SK-N-DZ (cell line): ENCODE measurements at places on chromosomes 7 and 10.

DNA sequence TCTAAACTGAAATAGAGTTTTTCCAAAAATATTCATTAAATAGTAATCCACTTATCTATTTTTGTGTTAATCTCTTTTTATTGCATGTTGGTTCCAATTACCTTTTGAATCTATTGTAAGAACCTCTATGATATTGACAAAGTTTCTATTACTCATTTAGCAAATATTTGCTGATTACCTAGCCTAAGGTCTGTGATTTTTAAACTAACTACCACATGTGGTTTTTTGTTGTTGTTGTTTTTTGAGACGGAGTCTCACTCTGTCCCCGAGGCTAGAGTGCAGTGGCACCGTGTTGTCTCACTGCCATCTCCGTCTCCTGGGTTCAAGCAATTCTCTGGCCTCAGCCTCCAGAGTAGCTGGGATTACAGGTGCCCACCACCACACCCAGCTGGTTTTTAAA lies 2.0 kb upstream of the ASB13 start:
- no peak for DNase-seq

- DNase-seq = no peak
Observed at GRCh38 chr7:138095972-138096935, 20.0 kb downstream of the AKR1D1 start.

DNA sequence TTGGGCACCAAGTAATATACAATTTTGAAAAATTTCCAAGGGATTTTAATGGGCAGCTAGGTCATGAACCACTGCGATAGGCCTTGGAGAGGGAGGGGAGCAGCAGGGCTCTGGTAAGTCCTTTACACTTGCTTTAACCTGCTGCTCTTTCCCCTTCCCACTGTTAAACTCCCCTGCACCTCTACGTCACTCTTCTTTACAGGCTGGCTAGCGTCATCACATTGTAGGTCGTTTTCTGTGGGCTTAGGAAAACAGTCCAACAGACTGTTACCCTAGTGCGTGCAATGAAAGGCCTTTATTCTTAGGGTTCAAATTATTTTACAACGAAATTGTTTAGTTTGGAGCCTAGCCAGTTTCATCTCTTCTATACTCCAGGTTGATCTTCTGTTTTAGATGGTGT lies 235.7 kb downstream of the AUTS2 start:
- DNase-seq = no peak

DNA sequence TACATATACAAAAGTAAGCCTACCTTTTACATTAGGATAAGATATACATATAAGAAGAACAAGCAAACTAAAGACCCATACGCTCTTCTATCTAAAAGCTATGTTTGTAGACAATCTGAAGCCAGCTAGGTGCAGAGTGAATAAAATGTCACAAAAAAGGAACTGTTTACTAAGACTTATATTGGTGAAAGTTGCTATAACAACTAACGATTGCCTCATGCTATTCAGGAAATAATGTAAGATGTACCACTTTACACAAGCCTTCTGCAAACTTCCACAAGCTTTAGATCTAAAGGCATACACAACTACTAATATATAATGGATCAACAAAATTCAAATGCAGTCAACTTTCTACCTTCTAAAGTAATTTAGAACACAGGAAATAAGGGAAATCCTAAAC lies 175.1 kb downstream of the SRPK2 start:
- DNase-seq = no peak

- DNase-seq = no peak
Observed at GRCh38 chr10:70571636-70572439, 30.7 kb downstream of the PRF1 start.

DNA sequence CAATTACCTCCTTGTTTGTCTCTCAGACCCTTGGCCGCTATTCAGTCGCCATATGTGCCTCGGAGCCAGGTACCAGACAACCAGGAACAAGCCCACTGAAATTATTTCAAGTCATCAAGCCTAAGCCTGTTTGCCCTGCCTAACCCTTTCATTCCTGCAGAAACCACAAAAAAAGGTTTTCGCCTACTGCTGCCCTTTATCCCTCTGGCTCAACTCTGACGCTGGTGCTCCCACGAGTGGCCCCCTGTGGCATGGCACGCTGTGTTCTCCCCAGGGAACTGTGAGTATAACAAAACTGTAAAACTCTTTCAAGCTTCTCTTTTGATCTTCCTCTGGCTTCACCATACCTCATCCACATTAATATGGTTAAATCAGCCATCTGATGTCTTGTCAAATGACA lies 215.7 kb upstream of the CDC14C start:
- DNase-seq = no peak

DNA sequence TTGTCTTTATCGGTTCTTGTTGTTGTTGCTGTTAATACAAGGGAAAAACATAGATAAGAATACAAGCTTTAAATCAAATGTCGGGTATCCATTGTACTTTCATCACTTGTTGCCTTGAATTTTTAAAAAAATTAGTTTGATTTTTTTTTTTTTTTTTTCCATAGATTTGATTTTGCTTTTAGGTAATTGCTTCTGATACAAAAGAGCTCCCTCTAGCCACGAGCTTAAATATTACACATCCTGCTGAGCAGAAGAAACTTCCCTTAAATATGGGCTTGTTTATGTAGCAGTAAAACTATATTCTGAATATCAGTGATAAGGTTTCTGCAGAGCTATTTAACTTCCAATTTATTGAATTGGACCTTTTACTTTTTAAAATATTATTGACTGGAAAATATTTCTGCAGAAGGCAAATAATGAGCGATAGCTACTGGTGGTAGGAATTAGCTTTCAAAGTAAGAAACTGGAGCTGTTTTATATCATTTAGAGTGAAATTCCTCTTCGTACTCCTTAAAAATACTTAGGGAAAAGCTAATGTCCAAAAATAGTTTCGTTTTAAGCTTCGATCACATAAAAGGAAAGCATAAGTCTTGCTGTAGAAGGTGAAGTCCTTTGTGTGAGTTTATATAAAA lies 216.9 kb downstream of the POLR1F start:
- peak; percentile 21 for DNase-seq

- DNase-seq = no peak
Observed at GRCh38 chr7:151517601-151518104, 2.0 kb downstream of the RHEB start.

GRCh38 chr10:72067463-72068125 lies 20.8 kb downstream of the SPOCK2 start:
- no peak for DNase-seq

DNA sequence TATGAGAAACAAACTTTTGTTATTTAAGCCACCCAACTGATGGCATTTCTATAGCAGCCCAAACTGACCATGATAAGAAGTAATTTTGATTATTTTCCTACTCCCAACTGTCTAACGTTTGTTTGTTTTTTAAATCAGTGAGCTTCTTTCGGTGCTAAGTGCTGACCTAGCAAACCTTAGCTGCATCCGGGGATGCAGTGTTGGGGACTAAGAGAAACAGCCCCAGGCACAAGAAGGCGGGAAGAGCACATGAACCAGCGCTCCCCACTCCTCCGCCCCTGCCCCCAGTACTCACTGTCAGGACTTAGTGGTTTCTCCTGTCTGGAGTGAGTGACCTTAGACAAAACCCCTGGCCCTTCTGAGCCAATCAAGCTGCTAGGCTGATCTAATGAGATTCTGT lies 168.8 kb downstream of the CALN1 start:
- DNase-seq = no peak

GRCh38 chr10:70494966-70495365 lies 16.4 kb downstream of the PALD1 start:
- no peak for DNase-seq

GRCh38 chr10:48976196-48976595 lies 36.6 kb upstream of the LRRC18 start:
- no peak for DNase-seq

- no peak for DNase-seq
Observed at GRCh38 chr7:156629873-156630272, 10.7 kb upstream of the RNF32 start.

GRCh38 chr7:32583791-32584190 lies 88.5 kb downstream of the AVL9 start:
- no peak for DNase-seq

GRCh38 chr10:44780426-44780825 lies 130.7 kb upstream of the TMEM72 start:
- no peak for DNase-seq

- DNase-seq = peak; percentile 50
Observed at GRCh38 chr7:69932034-69932628, 333.9 kb downstream of the AUTS2 start.

GRCh38 chr7:121029302-121029701 lies 40.8 kb downstream of the CPED1 start:
- DNase-seq = no peak

DNA sequence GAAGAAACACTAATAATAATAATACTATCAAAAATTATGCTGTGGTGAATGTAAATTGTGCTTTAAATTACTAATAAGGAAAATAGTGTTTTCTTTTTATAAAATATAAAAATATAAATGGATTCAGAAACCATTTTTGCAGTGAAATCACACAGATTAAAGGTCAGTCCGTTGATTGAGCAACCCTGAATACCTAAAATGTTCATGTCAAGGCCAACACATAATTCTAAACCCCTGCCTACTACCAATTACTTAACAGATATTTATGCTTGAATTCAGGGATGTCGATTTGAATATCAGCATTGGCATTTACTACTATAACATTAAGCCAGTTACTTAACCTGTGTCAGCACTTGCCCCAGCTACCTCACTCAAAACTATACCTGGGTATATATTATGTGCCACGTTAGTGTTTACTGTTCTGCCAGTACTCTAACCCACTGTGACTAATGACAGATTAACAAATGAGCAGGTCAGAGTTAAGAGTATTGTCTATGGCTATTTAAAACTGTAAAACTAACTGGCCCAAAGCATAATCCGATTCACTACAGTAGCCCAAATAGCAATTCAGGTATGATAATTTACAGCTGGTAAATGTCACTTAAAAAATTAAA lies 165.0 kb downstream of the KMT2E start:
- DNase-seq = no peak

DNA sequence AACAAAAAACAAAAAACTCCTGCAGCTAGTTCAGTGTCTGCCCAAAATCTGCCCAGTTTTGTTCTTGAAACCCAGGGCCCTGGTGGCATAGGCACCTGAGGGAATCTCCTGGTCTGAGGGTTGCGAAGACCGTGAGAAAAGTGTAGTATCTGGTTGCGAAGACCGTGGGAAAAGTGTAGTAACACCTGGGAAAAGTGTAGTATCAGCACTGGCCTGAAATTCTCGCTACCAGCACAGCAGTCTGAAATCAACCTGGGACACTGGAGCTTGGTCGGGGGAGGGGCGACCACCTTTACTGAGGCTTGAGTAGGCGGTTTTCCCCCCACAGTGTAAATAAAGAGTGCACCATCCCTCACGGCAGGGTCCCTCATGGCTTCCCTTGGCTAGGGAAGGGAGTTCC lies 82.5 kb upstream of the SP4 start:
- DNase-seq = no peak

DNA sequence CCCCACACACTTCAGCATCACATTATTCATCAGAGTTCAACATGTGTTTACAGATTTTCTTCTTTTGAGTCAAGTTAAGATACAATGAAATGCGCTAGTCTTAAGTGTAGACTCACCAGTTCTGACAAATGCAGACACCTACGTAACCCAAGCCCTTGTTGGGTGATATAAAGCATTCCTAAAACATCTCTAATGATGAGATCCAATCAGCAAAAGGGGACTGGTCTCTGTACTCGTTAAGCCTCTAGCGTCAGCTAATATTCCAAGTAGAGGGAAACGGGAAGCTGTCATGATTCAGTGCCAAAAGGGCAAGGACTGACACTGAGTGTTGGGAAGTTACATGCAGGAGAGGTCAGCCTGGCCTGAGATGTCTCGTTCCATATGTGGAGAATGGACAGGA lies 38.7 kb upstream of the TRIL start:
- no peak for DNase-seq

DNA sequence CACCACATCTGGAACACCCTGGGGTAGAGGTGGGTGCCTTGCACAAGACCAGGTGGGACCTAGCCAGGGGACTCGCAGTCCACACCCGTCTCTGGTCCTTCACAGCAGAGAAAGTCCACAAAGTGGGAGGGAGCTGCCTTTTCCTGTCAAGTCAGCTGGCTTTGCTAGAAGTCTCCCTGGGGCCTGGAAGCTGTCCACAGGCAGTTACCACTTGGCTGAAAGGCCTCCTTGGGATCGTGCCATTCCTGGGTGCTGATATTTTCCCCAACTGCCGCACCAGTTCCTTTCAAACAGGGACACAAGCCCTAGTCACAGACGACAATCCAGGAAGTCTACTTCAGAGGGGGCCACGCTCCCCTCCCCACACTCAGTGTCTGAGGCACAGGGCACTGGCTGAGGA lies 75.4 kb downstream of the AFAP1L2 start:
- no peak for DNase-seq

DNA sequence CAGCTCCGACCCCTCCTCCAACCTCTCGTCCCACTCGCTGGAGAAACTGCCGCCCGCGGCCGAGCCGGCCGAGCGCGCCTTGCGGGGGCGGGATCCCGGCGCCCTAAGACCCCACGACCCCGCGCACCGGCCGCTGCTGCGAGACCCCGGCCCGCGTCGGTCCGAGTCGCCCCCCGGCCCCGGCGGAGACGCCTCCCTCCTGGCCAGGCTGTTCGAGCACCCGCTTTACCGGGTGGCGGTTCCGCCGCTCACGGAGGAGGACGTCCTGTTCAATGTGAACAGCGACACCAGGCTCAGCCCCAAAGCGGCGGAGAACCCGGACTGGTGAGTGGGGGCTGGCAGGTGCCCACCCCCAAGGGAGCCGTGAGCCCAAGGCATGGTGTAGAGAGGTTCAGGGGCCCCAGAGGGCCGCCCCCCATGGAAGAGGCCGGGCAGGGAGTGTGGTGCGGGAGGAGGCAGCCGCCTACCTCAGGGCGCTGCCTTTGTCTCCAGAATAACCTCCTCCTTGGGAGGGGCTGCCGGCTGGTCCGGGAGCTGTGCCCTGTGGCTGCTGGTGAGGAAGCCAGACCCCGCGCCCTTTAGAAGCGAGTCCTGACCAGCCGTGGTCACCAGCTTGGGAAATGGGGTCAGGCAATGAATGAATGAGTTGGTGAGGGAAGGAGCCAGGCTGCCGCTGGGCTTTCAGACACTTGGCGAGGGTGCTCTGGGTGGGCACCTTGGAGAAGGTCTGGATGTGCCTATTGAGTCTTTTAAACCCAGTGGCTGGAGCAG lies 1.3 kb downstream of the FAM20C start:
- DNase-seq = no peak
